Skin of body (tissue), 3 donors: ENCODE measurements at places on chromosomes 4 and X. TPM values are rescaled to one million over a fixed set of nuclear protein-coding genes. Genes with fewer than 3 reads are reported as not detected.

Gene PDGFRA
- total RNA-seq, result 138 TPM

Gene FGB
- total RNA-seq, result not detected

Gene UBA6
- total RNA-seq, result 39.8 TPM

Gene EGFL6
- total RNA-seq, result 21.2 TPM

Gene FRAS1
- 15.2 TPM for total RNA-seq

Gene DUSP21
- total RNA-seq, result not detected

Gene ADRA2C
- 0.79 TPM for total RNA-seq

Gene VGLL1
- total RNA-seq, result 1.1 TPM
